ENCODE measurements at places on chromosomes 6 and 20. TPM values are rescaled to one million over a fixed set of nuclear protein-coding genes. Genes with fewer than 3 reads are reported as not detected.
A peak's percentile ranks its signal among the peaks of the same experiment; 100 is the strongest.

The ZBTB2 gene
- total RNA-seq: 5.3 TPM

DNA sequence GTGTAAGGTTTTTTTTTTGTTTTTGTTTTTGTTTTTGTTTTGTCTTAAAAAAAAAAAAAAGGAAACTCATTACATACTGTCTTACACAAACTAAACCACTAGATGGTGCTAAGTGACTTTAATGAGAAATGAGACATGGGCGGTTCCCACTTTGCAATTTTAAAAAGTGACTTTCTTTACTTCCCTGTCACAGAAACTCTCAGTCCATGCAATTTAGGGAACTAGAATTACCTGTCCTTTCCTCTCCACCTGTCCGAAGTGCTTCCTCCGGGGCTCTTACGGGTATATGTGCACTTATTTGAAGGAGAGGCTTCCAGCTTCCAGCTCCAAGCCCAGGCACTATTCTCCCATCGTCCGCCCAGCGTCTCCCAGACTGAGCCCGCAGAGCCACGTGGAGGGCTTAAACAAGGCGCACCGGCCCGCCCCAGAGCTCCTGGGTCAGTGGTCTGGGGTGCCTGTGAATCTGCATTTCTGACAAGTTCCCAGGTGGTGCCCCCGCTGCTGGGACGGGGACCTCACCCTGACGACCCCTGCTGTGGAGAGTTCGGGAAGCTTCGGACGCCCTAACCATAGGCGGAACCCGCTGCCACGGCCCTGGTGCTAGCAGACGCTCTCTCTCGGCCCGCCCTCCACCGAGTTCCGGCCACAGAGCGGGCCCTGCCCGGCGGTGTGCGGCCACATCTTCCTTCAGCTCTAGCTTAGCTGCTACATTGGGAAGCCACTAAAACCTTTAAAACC, 26.1 kb downstream of the BFSP1 start:
- peak; percentile 73 for ATAC-seq

GRCh38 chr6:128569732-128570679, 49.6 kb upstream of the PTPRK start:
- peak; percentile 86 for ATAC-seq

The GJA10 gene
- not detected for total RNA-seq

DNA sequence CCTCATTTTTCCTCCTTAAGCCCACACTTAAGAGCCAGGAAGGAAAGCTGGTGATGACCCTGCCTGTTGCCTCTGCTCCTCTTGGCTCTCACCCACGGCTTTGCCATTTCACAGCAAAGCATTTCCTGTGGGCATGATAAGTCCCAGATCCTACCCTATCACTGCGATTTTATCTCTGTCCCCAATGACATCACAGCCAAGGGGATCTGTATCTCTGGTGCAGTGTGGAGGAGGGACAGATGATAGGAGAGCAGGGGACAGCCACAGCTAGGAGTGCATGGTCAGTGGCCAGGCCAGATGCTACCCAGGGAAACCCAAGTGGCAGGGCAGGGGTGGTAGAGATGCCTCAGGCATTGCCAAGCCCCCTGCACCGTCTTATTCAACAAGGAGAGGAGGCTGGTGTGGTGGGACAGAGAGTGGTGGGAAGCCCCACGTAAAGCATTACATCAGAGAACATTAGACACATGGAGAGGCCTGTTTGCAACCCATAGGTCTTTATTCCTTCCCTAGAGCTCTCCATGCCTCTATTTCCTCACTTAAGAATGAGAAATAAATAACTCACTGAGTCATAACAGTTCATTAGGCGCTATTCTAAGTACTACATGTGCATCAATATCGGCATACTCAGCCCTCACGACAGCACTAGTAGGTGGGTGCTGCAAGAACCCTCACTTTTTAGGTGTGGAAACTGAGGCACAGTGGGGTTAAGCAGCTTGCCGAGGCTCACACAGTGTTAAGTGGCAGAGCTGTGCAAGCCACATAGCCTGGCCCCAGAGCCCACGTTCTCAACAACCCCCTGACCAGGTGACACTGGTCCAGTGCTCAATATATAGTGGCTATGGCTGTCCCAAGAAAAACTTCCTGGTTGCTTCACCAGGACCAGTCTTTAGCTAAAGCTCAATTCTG, 4.6 kb downstream of the TFEB start:
- ATAC-seq: no peak

GRCh38 chr20:45948261-45948733, 13.8 kb downstream of the PCIF1 start:
- no peak for ATAC-seq

DNA sequence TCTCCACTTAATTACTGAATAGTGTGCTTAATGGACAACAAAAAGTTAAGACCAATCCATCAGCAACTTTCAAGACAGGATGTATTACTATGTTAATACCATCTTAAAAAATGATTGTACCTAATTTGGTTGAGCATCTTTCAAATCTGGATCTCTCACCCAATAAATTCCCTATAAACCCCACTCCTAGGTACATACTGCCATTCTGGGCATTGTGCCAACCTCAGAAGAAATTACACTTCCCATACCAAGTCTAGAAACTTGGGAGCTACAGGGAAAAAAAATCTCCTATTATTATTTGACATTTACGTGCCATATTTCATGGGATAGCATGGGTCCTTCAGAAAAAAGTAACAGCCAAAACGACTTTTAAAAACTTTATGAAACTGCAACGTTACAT, 5.1 kb downstream of the SYNCRIP start:
- ATAC-seq: no peak

GRCh38 chr6:105384004-105384403, 18.9 kb downstream of the PREP start:
- peak; percentile 76 for ATAC-seq

DNA sequence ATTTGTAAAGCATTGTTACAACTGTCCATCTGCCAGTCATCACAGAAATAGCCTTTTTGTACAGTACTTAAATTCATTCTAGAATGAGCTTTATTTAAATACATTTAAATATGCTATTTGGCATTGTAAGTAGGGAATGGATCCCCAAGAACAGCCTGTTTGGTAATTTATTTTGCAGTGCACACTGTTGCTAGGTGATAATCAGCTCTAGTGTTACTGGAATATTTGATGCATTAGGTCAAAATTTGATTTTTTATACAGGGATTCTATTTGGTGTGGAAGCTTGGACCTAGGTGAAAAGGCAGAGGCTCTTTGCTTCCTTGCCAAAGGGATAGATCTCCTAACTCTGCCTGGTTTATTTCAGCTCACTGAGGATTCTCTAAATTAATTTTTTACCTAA, 593.7 kb downstream of the EPM2A start:
- no peak for ATAC-seq

The PNPLA1 gene
- 0.20 TPM for total RNA-seq

The RIMS1 gene
- total RNA-seq: 0.48 TPM

The RNF182 gene
- 0.20 TPM for total RNA-seq

The XKR7 gene
- not detected for total RNA-seq

The DHX16 gene
- 17.8 TPM for total RNA-seq

- no peak for ATAC-seq
These were observed 8.0 kb downstream of the SLC22A3 start for GRCh38 chr6:160356074-160356744.

The RBBP8NL gene
- 5.1 TPM for total RNA-seq

DNA sequence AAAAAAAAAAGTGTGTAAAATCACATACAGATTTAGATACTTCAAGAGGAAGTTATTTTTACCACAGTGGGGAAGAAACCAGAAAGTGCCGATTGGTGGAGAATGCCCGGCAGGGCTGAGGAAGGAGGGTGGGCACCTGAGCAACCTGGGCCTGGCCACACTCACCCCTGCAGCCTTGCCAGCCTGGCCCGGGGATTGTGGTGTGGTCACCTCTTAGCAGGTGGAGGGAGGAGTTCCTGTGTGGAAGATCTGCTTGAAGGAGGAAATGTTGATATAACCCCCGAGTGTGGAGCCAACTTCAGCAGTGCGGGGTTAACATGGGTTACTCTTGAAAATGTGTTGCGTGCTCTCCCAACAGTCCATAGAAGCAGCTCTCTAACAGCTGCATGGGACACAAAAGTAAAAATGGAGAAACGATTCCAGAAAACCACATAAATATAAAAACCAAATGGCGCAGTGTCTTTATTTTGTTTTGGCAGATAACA, 14.7 kb downstream of the UST start:
- peak; percentile 43 for ATAC-seq
